ENCODE measurements at places on chromosomes 7 and 10.

- DNase-seq: no peak
Measured at GRCh38 chr10:83432261-83433045, 706.9 kb upstream of the GHITM start.

- DNase-seq: peak; percentile 10
Measured at GRCh38 chr10:88386204-88386788, 196.8 kb downstream of the RNLS start.

- DNase-seq: peak; percentile 17
Measured at GRCh38 chr7:132614428-132615318, 38.4 kb upstream of the PLXNA4 start.

- no peak for DNase-seq
Measured at GRCh38 chr10:58758321-58758720, 245.6 kb downstream of the BICC1 start.

DNA sequence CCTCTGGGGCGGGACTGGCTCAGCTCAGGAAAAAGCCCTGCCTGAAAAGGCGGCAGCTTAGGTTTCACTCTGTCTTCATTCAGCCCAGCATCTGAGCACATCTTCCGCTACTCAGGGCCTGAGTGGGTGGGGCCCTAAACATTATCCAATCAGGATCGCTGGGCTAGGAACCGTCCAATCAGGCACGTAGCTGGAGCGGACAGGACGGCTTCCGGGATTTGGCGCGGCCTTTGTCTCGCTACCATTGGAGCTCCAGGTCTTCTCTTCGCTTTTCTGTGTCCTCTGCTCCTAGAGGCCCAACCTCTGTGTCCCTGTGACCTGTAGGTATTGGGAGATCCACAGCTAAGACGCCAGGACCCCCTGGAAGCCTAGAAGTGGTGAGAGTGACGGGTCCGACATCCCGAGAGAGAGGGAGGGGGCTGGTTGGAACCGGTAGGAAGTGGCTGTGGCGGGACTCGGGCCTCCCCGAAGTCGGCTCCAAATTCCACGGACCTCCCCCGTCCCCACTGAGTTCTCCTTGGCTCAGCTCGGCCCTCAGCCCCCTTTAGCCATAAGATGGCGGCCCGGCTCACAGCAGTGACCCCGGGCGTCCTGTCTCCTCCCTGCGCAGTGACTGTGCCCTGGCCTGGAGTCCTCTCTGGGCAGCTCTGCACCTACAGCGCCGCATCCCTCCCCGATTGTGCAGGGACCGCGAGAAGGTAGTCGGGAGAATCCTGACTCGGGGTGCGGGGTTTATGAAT, 99.1 kb downstream of the ZNF680 start:
- peak; percentile 47 for DNase-seq

DNA sequence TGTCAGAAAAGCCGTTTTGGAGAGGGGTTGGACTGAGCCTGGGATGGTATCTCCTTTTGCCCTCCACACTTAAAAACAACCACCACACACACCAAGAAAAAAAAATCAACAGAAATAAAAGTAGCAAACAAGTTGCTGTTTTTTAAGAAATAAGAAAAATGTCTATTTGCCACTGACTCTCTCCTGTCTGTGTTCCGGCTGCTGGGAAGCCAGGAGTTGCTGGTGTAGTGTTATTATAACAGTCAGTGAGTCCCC, 163 bp downstream of the EGR2 start:
- no peak for DNase-seq

DNA sequence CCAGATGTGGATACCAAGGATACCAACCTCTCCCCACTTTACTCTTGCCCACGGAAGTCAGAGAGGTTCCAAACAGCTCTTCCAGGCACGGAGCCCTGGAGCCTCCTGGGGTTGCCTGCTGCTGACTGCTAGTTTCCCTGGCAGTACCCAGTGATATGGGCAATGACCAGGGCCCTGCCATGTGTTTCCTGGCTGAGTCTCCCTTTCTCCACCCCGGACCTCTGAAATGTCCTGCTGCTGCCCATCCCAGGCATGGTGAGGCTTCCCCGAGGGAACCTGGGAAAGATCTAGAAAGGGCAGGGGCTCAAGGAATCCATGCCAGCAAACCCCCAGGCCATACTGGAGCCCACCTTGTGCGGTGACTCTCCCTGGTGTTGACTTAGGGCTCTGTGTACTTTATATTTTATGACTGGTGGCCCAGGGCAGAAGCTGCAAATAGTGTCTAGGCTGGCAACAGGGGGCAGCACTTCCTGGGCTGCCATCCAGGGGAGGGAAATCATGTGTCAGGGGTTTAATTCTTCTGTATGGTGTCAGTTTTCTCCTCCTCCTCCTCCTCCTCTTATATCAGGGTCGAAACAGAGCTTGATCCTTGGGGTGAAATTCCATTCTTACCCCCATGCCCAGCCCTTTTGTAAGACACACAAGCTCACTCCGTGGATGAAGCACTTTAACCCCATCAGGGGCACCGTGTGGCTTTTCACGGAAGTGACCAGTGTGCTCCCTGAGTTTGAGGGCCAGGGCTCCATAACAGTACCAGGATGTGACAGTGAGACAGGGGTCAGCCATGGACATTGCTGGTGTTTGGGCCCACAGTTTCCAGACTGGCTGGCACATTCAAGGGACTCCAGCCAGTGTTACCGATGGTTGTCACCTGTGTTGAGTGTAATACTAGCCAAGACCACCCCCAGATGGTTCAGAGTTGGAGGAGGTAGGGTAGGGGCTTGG, 62.4 kb upstream of the GDF10 start:
- no peak for DNase-seq

DNA sequence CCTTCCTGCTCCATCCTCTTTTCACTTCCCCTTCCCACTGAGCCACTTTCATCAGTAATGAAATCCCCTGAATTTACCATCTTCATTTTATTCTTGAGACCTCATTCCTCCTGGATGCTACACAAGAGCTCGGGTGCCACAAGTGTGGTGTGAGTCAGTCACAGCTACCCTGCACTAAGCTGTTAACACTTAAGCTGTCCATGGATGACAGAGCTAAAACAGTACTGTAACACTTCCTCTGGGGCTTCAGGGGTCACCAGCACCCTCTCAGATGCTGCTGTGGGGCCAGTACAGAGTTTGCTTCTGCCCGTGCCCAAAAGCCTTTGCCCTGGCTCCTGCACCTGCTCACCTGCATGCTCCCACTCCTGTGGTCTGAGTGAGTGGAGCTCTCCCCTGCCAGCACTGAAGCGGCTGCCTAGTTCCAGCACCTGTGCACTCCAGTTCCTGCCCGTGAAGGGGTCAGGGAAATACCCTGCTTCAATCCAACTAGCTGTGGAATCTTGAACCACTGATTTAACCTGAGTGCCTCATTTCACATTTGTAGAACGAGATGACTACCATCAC, 71.9 kb downstream of the POT1 start:
- DNase-seq: no peak

GRCh38 chr10:3486346-3487065, 298.5 kb downstream of the KLF6 start:
- peak; percentile 53 for DNase-seq

DNA sequence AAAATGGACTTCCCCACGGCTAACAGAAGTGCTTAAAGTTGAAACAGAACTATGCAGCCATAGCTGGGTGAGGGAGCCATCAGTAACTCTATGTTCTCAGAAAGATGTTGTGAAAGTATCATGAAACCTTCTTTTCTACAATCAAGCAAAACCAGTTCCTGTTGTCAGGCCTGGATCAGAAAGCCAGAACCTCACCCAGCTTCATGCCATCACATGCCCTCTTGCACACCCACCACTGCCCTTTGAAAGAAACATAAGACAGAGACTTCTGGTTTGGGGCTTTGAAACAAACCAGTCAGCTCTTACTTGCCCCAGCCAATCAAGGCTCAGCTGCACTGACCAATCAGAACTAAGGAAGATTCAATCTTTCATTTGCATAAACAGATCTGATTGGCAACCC, 230.8 kb upstream of the FERD3L start:
- DNase-seq: no peak

DNA sequence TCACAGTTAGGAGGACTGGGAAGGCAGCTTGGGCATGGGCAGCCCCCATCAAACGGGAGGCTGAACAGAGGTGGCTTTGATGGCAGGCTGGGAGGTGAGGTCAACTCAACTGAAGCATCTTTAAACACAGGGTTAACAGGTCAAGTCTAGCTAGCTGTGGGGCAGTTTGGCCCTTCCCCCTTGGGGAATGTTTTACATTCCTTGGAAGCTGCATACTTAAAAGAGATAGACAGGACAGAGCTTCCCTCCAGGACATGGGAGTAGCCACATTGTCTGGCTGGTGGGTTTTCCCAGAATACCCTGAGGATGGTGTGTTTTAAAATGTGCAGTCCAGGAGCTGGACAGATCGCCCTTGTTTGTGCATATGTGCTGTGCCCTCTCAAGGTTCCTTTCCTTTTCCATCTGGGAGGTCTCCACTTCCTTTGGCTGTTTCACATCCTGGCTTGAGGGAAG, 6.8 kb upstream of the RASSF4 start:
- DNase-seq: no peak

DNA sequence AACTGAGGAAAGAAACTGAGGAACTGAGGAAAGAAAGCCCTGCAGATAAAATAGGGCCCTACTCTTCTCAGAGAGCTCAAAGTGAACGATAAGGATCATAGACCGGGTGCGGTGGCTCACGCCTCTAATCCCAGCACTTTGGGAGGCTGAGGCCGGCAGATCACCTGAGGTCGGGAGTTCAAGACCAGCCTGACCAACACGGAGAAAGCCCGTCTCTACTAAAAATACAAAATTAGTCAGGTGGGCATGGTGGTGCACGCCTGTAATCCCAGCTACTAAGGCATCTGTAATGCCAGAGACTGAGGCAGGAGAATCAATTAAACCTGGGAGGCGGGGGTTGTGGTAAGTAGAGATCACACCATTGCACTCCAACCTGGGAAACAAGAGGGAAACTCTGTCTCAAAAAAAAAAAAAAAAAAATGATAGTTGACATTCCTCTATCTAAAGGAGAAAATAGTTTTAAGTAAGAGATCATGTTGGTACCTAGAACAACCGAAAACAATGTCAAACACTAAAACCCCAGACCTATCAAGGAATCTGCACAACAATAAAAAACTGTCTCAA, 2.5 kb downstream of the MKRN1 start:
- DNase-seq: no peak

- DNase-seq: no peak
Measured at GRCh38 chr7:34191771-34192479, 286.6 kb downstream of the BMPER start.

- DNase-seq: no peak
Measured at GRCh38 chr7:5436003-5436678, 12.5 kb upstream of the TNRC18 start.

GRCh38 chr10:48306870-48307710, 613 bp downstream of the MAPK8 start:
- peak; percentile 60 for DNase-seq

DNA sequence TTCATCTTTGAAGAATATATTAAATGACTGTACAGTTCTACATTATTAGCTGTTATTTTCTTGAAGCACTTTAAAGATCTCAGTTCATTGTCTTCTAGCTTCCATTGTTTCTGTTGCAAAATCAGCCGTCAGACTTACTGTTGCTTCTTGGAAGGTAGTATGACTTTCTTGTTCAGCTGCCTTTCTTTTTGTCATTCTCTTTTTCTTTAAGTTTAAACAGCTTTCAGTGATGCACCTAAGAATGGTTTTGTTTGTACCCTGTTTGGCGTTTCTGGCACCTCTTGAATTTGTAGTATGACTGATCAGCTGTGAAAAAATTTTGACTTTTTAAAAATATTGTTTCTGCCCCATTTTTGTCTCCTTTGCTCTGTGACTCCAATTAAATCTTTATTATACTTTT, 9.3 kb downstream of the MKLN1 start:
- DNase-seq: peak; percentile 33

Measured in astrocyte of the spinal cord (primary cell).